ENCODE measurements at places on chromosomes 7 and 10. TPM values are rescaled to one million over a fixed set of nuclear protein-coding genes. Genes with fewer than 3 reads are reported as not detected.

The EGFR gene
- total RNA-seq, result 28.0 TPM

The MSS51 gene
- total RNA-seq, result 49.4 TPM

The CALML3 gene
- not detected for total RNA-seq

The MMD2 gene
- total RNA-seq, result not detected

The BICC1 gene
- total RNA-seq, result 29.7 TPM

GRCh38 chr7:108813251-108814014 lies 243.8 kb downstream of the DNAJB9 start:
- DNase-seq, result no peak
- H3K4me1 ChIP-seq, result no peaks in the 10 kb centered on the region
- H3K27me3 ChIP-seq, result no peaks in the 10 kb centered on the region
- H3K4me3 ChIP-seq, result no peak overlapping the region
- H3K36me3 ChIP-seq, result no peaks in the 10 kb centered on the region
- no peak overlapping the region for H3K27ac ChIP-seq

DNA sequence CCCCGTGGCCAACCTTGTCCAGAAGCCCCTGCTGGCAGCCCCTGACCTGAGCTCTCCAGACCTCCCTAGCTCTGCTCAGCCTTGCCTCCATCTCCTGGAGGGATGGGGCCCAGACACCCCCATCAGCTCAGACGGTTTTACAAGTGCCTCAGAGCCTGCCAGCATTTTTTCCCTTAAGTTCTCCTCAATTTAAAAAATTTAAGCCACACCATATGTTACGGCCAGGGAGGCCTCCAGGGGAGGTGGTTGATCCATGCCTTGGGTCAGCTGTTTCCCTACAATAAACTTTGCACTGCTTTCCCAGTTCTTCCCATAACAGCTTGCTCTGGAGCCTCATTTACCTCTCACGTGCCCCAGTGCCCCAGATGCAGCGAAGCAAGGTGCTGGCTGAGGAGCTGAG lies 143.5 kb downstream of the RGS10 start:
- no peaks in the 10 kb centered on the region for H3K27me3 ChIP-seq
- peaks cover 19% of the 10 kb centered on the region for H3K4me1 ChIP-seq
- H3K4me3 ChIP-seq, result no peak overlapping the region
- no peaks in the 10 kb centered on the region for H3K36me3 ChIP-seq

- H3K36me3 ChIP-seq, result no peaks in the 10 kb centered on the region
- H3K27me3 ChIP-seq, result no peaks in the 10 kb centered on the region
- no peak overlapping the region for H3K27ac ChIP-seq
- DNase-seq, result no peak
- H3K4me3 ChIP-seq, result no peak overlapping the region
Measured at GRCh38 chr7:104652434-104652833, 324.0 kb downstream of the LHFPL3 start.

- no peak overlapping the region for H3K4me3 ChIP-seq
- H3K27me3 ChIP-seq, result peaks cover 99% of the 10 kb centered on the region
- DNase-seq, result no peak
- no peaks in the 10 kb centered on the region for H3K4me1 ChIP-seq
- H3K27ac ChIP-seq, result no peak overlapping the region
- no peaks in the 10 kb centered on the region for H3K36me3 ChIP-seq
Measured at GRCh38 chr10:117162093-117163060, 24.3 kb upstream of the VAX1 start.

- no peaks in the 10 kb centered on the region for H3K36me3 ChIP-seq
- H3K4me3 ChIP-seq, result no peak overlapping the region
- H3K27me3 ChIP-seq, result no peaks in the 10 kb centered on the region
- no peak overlapping the region for H3K27ac ChIP-seq
- DNase-seq, result no peak
Measured at GRCh38 chr7:91435381-91436059, 171.3 kb downstream of the FZD1 start.

DNA sequence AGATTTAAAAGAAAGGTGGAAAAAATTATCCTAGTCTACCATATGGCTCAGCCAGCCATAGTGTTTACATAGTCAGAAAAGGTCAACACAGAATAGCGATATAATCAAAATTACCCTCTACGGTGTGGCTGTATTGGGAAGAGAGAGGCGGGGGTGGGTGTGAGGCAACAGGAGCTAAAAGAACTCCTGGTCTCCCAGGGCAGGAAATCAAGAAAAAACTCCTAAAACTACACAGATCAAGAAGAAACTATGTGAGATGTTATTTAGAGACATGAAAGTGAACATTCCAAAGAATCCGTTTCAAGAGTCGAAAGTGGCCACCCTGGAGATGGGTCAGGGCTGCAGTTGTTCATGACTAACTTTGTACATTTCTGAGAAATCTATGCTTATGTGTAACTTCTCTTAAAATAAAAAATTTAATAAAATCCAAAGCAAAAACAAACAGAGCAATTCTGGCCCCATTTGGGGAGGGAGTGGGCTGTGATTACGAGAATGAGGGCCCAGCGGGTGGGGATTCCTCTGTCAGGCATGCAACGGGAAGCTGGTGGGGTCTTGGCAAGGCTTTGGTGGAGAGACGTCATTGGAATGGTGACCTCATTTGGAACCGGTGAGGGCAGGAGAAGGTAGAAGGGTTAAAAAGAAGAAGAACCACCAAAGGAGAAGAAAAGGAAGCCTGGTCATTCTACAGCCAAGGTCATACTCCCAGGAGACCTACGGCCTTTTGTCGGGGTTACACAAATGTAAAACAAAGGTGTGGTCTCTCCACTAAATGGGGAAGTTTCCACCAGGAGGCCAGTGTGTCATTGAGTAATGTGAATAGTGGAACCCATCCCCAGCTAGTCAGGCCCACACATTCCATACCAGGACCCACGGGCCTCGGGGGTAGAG lies 71.2 kb upstream of the DUSP5 start:
- no peaks in the 10 kb centered on the region for H3K36me3 ChIP-seq
- H3K27me3 ChIP-seq, result no peaks in the 10 kb centered on the region
- no peaks in the 10 kb centered on the region for H3K4me1 ChIP-seq
- no peak overlapping the region for H3K27ac ChIP-seq

DNA sequence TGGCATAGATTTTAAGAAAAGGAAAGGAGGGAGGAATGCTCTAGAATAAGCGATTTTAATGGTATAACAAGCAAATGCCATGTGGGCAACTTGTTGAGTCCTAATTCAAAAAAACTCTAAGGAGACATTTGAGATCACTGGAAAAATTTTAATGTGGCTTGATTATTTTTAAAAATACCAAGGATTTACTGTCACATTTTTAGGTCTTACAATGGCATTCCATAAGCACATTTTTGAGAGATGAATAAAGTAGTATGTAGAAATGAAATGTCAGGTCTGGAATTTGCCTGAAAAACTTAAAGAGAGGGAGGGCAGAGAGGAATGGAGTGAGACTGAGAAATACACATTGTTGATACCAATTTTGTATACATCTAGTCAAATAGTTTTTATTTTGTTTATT lies 20.3 kb downstream of the NCAPG2 start:
- H3K4me1 ChIP-seq, result no peaks in the 10 kb centered on the region
- H3K27me3 ChIP-seq, result no peaks in the 10 kb centered on the region
- no peak overlapping the region for H3K27ac ChIP-seq
- H3K36me3 ChIP-seq, result no peaks in the 10 kb centered on the region
- no peak for DNase-seq

- peak overlapping the region; percentile 78 for H3K27ac ChIP-seq
- DNase-seq, result peak; percentile 48
- no peak overlapping the region for H3K4me3 ChIP-seq
- no peaks in the 10 kb centered on the region for H3K27me3 ChIP-seq
Measured at GRCh38 chr10:91190876-91191583, 29.4 kb upstream of the PCGF5 start.

GRCh38 chr10:106252541-106252940 lies 912.0 kb downstream of the SORCS1 start:
- H3K36me3 ChIP-seq, result no peaks in the 10 kb centered on the region
- no peak overlapping the region for H3K4me3 ChIP-seq
- peaks cover 2% of the 10 kb centered on the region for H3K27me3 ChIP-seq
- H3K4me1 ChIP-seq, result no peaks in the 10 kb centered on the region
- DNase-seq, result no peak

Data from gastrocnemius medialis (tissue), 4 donors.